AG08396 (cell line): ENCODE measurements at places on chromosomes 12 and 14.

DNA sequence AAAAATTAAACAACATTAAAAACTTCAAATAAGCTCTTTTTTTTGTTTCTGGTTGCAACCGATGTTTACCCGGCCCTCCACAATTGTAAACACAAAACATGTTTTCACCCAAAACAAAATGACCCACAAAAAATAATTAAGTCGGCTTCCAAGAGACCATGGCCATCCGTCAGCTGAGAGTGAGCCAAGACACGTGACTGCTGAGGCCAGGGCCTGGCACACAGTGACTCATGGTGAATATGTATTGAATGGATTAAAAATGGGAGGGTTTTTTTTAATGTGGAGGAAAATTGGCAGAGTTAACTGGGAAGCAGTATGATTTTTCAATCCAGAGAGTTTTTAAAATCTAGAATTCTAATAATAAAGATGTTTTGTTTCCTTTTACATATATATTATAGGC lies 13.8 kb upstream of the CPNE8 start:
- DNase-seq, result peak; percentile 13

DNA sequence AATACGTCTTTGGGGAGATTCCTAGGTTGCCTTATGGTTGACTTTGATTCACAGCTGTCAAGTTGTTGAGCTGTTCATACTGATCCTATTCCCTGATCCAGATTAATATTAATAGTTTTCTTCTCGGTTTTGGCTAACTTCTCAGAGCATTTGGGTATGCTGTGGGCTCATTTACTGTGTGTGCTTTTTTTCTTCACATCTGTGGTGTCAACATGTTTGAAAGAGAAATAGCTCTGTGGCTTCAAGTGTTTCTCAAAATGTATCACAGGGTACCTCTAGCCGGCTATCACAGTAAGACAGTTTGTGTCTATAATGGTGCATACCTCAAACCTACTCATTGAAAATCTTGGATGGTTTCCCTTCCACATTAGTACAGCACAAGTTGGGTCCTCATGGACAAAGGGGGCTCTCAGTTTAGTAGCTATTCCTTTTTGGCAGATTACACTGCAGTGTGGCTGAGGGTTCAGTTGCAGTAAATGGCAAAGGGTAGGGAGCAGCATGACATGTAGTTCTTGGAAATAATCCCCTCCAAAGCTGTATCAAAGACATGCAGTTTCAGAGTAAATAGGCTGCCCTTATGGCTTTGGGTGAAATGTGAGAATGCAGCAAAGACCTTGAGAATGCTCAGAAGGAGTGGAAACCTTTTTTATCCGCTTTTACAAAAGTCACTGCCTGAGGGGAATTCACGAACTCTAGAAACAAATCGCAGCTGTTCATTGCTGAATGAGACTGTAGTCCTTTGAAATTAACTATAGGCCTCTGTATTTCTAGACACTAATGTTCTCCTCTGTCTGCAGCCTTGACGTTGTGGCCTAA lies 102.4 kb upstream of the ATF1 start:
- DNase-seq, result no peak

DNA sequence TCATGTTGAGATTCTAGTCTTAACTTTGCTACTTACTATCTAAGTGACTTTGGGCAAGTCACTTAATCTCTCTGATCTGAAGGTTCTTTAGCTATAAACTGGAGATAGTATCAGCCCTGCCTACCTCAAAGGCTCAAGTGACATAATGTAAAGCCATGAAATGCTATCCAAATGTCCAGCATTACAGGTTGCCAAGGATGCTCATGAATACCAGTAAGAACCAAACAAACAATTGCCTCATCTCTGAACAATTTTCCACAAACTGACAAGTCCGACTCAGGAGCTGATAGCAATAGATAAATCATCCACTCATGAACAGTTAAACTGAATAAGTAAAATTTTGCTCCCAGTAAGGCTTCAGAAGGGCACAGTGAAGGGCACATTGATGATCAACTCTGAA lies 51.5 kb downstream of the LMNTD1 start:
- no peak for DNase-seq

GRCh38 chr12:92529944-92530343 lies 172.8 kb upstream of the PLEKHG7 start:
- no peak for DNase-seq

DNA sequence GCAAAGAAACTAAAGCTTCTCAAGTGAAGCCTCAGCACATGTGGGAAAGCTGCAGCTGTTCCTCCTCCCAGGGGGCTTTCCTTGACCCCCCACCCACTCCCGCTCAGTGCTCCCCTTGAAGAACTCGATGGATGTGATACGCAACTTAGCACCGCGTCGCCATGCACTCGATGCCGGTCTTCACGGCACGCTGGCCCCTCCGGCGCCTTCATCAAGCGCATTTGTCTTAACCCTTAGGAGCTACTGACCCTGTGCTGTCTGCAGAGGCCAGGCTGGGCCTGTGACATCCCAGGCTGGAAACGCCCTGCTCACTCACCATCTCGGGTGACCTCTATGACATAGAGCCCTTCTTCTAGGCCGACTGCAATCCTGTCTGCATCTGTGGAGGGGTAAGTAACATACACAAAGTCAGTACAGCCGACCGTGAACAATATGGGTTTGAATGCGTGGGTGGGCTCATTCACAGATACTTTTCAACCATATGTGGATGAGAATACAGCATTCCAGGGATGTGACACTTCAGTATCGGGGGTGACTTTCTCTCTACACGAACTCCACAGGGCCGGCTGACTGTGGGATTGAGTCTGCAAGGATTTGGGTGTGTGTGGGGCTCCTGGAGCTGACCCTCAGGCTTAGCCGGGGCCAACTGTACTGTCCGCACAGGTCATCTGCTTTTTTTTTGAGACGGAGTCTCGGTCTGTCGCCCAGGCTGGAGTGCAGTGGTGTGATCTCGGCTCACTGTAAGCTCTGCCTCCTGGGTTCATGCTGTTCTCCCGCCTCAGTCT lies 23.1 kb downstream of the AMN start:
- no peak for DNase-seq

GRCh38 chr12:64937452-64937851 lies 113.0 kb downstream of the TBC1D30 start:
- DNase-seq, result no peak

- no peak for DNase-seq
Observed at GRCh38 chr12:4031703-4032291, 158.6 kb upstream of the PARP11 start.

- no peak for DNase-seq
Observed at GRCh38 chr12:83514372-83514771, 827.7 kb downstream of the TMTC2 start.

GRCh38 chr14:33070475-33070874 lies 131.8 kb downstream of the NPAS3 start:
- DNase-seq, result no peak

GRCh38 chr14:93320489-93320888 lies 12.3 kb downstream of the BTBD7 start:
- DNase-seq, result no peak

- no peak for DNase-seq
Observed at GRCh38 chr12:48899651-48900050, 25.6 kb downstream of the FKBP11 start.

DNA sequence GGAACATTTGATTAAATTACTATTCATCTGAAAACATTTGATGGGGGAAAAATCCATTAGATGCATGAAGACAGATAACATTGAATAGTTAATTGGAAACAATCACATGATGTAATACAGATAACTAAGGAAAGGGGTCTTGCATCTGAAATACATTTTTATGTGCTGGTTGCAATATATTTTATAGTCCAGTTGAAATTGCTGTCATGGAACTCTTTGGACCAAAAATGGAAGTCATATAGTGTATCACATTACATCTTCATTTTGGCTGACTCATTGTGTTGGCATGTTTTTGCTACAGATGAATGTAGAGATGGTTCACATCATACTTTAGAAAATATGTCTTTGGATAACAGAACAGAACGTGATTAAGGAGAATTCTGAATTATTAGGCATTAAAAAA lies 43.0 kb upstream of the GNPNAT1 start:
- peak; percentile 25 for DNase-seq

- DNase-seq, result peak; percentile 47
Observed at GRCh38 chr14:89304972-89305703, 111.9 kb downstream of the FOXN3 start.
